ENCODE measurements at places on chromosomes 13 and 19.

GRCh38 chr13:111143865-111144540 lies 28.9 kb downstream of the ARHGEF7 start:
- DNase-seq, result no peak

- DNase-seq, result no peak
Observed at GRCh38 chr19:32537580-32537979, 43.4 kb upstream of the PDCD5 start.

DNA sequence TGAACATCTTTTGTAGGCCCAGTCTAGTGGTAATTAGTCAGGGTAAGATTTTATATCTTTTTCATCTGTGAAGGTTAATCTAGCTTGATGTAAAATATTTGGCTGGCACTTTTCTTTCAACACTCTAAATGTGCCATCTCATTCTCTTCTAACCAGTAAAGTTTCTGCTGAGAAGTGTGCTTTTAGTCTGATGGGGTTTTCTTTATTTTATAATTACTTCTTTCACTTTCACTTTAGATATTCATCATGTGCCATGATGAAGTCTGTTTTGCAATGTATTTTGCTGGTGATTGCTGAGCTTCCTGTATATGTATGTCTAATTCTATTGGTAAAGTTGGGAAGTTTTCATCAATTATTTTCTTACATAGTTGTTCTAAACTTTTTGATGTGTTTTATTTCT lies 31.9 kb downstream of the ZNF726 start:
- no peak for DNase-seq

DNA sequence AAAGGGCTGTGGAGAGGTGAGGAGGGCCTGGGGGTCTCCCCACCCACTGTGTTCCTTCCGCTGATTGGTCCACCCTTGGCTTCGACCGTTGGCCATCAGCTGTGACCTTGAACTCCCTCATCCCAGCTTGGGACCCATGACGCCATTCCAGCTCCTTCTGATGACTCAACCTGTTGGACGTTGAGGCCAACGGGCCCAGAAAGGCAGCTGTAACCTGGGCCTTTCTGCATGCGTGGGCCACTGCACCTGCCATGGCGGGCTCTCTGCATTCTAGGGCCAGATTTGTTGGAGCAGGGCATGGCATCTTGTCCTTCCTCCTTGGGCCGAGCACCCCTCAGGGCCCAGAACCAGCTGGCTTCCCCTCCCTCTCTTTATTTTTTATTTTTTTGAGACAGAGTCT lies 30.2 kb downstream of the PEX11G start:
- no peak for DNase-seq

- no peak for DNase-seq
Observed at GRCh38 chr13:70218618-70219017, 110.4 kb upstream of the KLHL1 start.

- DNase-seq, result no peak
Observed at GRCh38 chr19:7699417-7700401, 2.2 kb downstream of the FCER2 start.

- DNase-seq, result no peak
Observed at GRCh38 chr13:34346626-34347025, 528.7 kb downstream of the RFC3 start.

GRCh38 chr13:109126178-109126577 lies 496.8 kb downstream of the MYO16 start:
- no peak for DNase-seq

GRCh38 chr13:20221772-20222171 lies 10.3 kb downstream of the GJB6 start:
- no peak for DNase-seq

DNA sequence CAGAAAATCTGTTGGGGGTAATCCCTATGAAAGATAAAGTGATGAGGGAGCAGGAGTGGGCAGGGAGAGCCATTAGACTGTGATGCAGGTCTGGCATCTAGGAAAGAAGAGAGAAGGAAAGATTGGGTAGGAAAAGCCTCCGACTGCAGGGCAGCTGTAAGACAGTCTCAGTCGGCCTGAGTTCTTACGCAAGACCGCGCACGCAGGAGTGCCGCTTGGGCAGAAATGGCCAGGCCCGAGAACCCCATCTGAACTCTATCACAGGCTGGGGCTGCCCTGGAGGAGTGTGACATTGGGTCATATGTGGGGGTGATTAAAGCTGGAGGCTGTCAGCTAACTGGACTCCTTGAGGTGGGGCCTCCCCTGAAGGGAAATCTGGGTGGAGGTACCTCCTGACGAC lies 13.9 kb upstream of the FBXL3 start:
- no peak for DNase-seq

GRCh38 chr19:48681127-48681470 lies 8.3 kb upstream of the NTN5 start:
- DNase-seq, result no peak

DNA sequence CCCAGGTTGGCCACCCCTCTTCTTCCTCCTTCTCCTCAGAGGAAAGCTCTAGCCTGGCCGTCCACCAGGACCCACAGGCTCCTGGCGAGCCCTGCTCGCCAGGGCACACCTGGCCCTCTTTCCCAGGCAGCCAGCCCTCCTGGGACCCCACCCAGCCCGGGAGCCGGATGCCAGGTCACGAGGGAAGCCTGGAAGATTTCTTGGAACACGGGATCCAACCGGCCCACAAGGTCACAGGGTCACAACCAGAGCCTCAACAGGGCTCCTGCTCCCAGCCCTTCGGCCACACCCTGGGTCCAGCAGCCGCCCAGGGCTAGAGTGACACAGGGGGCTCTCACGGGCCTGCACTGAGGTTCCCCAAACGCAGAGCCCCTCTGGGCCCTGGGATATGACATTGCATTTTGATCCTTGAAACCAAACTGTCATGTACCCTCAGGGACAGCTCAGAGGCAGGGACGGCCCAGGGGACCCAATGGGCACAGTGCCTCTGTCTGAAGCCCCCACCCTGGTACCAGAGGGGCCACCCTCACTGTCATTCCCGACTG lies 5.5 kb downstream of the MKNK2 start:
- DNase-seq, result no peak

DNA sequence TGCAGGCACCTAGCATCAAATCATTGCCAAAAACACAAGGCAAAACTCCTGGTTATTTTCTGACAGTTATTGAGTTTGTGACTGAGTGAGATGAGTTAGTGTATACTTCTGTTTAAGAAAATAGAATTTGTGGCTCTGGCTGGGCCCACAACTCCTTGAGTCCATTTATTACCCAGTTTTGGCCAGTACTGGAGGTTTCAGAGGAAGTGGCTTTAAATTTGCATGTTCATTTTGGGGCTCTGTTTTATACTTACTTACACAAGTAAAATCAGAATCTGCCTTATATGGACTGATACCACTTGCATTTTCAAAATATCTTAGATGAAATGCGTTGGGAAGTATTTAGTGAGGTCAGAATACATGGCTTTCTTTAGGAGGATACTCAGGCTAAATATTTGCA lies 29.0 kb downstream of the TNFSF11 start:
- DNase-seq, result no peak

DNA sequence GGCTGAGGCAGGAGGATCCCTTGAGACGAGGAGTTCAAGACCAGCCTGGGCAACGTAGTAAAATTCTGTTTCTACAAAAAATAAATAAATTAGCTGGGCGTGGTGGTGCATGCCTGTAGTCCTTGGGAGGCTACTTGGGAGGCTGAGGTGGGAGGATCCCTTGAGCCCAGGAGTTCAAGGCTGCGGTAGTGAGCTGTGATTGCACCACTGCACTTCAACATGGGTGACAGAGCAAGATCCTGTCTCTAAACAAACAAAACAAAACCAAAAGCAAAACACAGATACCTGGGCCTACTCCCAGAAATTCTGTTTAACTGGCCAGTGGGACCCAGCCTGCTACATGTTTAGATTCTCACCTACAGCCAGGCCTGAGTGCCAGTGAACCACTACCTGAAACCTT lies 74.6 kb upstream of the MEDAG start:
- DNase-seq, result no peak

DNA sequence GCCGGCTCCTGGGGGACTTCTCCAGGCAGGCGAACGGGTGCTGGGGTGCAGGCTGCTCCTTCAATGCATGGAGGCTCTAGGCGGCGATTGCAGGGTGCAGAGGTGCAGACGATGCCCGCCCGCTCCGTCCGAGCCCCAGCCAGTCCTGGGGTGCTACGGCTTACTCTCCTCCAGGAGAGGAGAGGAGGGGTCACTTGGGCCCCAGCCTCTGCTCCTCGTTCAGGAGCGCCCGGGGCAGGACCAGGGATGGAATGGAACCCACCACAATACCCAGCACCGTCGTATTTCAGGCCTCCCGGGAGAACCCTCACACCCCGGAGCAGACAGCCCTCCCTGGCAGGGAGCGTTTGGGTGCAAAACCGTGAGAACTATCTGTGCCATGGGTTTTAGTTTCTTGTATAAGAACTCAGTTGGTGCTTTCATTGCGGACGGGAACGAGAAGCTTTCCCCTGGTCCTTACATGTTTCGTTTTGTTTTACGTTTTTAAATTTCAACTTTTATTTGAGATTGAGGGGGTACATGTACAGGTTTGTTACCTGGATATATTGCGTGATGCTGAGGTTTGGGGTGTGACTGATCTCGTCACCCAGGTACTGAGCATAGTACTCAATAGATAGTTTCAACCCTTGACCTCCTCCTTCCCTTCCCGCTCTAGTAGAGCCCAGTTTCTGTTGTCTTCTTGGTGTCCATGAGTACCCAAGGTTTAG lies 46.8 kb downstream of the ARHGEF18 start:
- DNase-seq, result no peak

DNA sequence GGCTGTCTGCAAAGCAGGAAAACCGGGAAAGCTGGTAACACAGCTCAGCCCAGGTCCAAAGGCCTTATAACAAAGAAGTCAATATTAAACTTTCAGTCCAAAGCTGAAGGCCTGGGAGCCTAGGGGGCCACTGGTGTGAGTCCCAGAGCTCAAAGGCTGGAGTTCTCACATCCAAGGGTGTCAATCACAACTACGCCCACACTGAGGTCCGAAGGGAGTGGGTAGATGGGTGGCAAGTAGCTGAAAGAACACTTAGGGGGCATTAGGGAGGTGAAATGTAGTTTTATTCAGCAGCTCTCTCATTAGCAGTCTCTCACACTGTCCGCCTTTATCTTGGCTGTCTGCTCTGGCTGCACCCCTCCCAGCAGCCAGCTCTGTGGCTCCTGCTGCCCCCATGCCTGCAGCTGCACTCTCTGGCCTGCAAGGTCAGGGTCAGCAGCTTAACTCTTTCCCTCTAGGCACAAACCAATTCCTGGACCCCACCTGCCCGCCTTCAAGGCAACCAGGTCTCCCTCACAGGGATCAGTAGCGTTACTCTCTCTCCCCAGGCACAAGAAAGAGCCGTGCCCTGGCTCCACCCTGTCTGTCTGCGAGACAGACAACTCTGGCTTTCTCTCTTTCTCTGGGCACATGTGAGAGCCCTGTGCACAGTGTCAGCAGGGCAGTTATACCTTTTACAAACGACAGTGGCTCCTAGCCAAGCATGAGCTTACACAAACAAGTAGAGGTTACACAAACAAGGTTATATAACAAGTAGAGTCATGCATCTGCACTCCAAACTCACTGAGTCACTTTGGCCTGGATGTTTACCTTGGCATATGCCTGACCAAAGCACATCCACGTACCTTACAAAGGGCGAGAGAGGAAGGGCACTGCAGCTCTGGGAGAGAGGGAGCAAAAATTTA lies 249.4 kb upstream of the PCDH20 start:
- DNase-seq, result no peak

DNA sequence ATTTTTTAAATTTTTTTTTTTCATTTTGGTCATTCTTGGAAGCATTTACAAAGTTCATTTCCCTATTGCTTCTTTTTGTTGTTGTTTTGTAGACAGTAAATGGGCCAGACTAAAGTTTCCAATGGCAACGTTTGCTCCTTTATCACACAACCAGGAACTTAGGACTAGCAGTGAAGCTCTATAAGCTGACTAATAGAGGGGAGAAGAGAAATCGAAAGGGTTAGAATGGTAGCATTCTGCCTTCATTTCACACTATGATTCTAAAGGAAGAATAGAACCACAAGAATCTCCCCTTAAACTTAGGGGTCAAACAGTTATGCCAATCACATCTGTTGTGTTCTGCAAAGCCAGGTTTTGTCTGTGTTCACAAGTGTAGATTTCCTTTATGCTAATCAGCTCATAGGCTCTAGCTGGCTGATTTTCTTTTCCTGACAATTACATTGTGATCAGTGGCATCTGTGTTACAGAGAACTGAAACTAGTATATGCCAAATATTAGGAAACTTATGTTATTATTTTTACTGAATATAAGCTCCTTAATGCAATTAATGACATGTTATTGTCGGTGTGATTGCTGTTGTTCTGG lies 467.3 kb downstream of the DACH1 start:
- no peak for DNase-seq

DNA sequence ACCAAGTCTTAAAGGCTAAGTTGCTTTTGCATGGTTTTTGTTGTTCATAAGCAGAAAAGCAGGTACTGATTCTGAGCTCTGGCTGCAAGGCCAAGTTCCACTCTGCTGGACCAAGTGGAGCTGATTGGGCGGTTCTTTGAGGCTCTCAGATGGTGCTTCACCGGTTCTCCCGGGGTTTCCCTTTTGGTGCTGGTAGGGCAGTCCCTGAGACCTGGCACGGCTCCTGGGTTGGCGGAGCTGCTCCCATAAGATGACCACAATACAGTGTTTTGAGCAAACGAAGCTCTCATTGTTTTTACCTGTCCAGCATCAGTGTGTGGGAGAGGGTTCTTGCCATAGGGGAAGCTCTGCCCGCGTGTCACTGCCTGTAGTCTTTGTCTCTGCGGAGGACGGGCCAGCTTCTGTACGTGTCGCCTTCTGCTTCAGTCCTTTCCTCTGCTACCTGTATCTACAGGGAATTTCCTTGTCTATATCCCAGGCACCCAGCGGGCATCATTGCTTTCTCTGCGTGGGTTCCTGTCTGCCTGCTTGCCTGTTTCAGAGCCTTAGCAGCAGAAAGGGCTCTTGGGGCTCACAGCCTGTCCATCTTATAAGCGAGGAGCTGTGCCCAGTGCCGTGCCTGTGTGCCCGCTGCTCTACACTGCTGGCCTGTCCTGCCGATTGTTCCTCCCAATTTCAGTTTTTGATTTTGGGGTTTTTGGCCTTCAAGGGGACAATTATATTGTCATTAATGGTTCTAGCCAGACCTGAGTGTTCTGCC lies 2.3 kb downstream of the U2AF2 start:
- no peak for DNase-seq

GRCh38 chr19:46866407-46867136 lies 5.8 kb downstream of the ARHGAP35 start:
- no peak for DNase-seq

- DNase-seq, result no peak
Observed at GRCh38 chr19:55109527-55110291, 7.7 kb downstream of the PPP1R12C start.

GRCh38 chr19:7674010-7675005 lies 2.6 kb upstream of the MCEMP1 start:
- no peak for DNase-seq

DNA sequence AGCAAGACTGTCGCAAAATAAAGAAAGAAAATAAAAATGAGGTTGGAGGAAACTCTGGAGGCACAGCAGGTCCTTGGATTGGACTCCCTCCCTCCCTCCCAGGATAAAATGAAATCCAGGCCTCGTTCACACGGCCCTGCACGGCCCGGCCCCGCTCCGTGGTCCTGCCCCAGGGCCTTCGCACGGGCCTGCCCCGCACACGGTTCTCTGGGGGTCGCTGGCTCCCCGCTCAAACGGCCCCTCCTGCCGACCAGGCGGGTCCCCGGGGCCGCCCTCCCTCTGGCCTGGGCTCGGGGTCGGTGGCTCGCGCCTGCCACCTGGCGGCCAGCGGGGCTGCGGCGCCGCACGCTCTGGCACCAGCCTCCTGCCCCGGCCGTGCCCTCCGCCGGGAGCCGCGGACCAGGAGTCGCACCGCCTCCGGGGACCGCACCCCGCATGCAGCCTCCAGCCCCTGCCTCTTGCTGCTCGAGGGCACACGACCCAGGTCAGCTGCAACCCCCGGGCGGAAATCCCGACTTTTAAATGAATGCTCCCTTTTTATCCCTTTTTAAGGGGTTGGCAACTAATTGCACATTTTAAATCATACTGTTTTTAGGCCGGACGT lies 1.5 kb upstream of the WDR18 start:
- DNase-seq, result peak; percentile 51
